ENCODE measurements at places on chromosomes 16 and 17.
A peak's percentile ranks its signal among the peaks of the same experiment; 100 is the strongest.

GRCh38 chr17:58231641-58232040 lies 6.7 kb upstream of the LPO start:
- peak; percentile 77 for DNase-seq

DNA sequence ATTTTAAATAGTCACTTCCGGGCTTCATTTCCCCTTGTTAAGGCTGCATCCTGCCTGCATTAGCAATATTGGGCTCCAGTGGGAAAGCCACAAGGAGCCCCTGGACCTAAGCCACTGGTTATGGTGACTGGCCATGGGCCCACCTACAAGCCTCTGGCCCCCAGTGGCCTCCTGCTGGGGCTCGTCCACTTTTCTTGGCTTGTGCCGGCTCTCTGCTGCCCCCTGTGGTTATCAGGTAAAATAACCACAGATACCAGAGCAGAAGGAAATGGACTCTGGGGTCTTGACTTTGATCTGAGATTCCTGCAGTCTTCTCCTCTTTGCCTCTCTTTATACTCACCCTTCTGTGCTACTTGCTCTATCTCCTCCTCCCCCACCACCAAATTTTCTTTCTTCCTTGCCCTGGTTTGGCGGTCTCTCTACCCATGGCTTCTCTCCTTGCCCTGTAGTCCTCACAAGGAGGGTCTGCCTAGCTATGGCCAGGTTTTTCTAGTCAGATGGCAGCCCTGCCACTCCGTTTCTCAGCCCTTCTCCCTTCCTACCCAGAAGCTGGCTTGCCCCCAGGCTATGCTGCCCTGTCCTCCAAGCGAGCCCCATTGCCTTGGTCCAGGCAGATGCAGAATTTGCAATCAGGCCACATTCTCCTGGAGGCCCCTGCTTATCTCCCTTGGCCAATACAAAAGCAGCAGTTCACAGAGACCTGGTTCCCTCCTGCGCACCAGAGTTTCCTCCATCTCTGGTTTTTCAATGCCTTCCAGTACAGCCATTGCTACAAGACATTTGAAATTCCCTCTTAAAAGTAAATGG lies 82.9 kb upstream of the RCVRN start:
- DNase-seq: peak; percentile 54

GRCh38 chr17:40848583-40849235 lies 18.3 kb downstream of the KRT12 start:
- no peak for DNase-seq

DNA sequence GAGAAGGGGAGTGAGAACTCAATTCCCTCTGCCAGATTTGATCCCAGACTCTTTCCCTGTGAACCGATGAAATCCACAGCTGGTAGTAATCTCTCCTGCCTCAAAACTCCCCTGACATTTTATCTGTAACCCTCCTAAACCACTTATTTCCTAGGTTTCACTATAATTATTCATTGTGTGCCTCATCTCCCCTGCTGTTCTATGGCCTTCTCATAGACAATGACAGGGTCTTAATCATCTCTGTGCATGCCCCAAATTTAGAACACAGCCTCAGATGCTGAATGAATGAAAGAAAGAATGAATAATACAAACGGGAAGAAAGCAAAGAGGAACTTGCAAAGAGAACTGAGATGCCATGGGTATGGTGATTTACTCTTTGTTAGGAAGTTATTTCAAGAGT lies 451.1 kb downstream of the HS3ST3B1 start:
- DNase-seq: peak; percentile 44

- DNase-seq: no peak
These were observed 13.2 kb downstream of the C17orf50 start for GRCh38 chr17:35773679-35774425.

DNA sequence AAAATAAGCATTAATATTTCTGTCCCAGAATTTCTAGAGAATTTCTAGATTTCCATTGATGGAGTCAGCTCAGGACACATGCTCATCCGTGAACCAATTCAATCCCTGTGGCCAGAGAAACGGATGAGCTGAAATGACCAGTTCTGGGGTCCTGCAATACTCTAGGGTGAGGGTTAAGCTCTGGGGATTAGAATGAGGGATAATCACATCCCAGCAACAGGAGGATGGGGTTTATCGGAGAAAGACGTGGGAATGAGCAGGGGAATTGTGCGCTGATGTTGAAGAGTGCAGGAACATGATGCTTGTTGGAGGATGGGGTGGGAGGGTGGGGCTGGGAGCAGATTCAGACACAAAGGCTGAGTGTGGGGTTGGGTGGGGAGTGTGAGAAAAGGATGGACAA lies 64.1 kb downstream of the SLC5A11 start:
- DNase-seq: no peak

DNA sequence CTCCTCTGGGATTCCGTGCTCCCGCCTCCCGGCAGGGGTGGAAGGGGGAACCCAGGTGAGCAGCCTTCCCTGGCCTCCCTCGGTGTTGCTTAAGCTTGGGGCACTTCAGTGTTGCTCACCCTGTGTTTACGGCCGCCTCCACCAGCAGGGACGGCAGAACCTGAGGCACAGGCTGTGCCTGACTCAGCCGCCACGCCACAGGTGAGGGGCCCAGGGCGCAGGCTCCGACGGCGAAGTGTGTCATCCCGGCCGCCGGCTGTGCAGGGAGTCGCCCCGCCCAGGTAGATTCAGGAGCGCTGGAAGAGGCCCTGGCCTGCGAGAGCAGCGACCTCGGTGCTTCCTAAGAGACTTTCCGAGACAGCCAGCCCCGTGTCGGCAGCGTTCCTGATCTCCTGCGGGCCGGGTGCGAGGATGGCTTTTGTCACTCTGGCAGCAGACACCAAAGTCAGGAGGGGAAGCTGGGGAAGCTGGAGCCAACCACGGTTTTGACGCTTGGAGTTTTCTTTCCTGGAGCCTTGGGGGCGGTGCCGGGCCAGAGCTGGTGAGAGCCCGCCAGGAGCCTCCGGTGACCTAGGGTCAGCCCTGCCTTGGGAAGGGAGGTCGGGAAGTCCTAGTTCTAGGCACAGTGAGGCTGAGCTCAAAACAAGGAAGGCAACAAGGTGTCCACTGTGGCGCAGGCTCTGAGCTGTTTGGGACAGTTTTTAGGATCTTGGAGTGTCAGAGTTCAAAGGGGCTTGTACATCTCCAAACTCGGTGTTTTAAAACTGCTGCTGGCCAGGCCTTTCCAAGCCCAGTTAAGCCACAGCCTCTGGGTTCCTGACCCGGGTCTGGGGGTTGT lies 2.1 kb downstream of the GSE1 start:
- no peak for DNase-seq
